NCI-H1092 (cell line): ENCODE measurements at places on chromosomes 2 and 18.

- no peak for DNase-seq
Measured at GRCh38 chr2:85987266-85988174, 98.7 kb upstream of the ST3GAL5 start.

DNA sequence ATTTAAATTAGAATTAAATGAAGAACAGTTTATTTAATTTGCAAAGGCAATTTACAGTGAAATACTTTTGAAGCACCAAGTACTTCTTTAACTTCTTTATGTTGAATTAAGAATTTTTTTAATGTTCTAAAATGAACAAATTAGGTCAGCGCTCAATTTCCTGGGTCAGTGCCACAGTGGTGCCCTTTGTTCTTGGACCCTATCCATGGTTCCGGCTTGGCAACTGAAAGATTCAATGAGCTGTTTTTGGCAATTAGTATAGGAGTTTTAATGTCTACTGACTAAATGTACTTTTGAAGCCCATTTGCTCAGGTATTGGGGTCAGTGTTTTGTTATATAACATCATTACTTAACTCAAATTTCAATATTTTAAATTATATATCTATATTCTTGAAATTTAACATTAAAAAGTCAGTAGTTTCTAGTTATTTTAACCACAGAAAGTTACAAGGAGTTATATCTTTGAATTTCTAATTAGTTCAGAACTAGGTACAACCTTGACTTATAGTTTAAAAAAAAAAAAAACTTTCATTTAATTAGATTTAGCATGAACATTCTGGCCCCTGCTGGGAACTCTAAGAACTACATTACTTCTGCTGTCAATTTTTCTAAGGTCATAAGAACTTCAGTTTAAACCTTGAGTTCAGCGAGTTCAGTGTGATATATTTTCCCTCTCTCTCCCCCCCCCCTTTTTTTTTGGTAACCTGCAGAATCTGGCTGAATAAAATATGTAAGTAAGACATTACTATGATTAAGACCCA is 7.6 kb upstream of the MSTN start:
- peak; percentile 1 for DNase-seq

GRCh38 chr2:211599146-211599545 is 939.5 kb downstream of the ERBB4 start:
- DNase-seq, result no peak

- no peak for DNase-seq
Measured at GRCh38 chr18:7615840-7616239, 48.7 kb downstream of the PTPRM start.

- DNase-seq, result no peak
Measured at GRCh38 chr18:9001209-9001608, 101.3 kb upstream of the NDUFV2 start.
